ENCODE measurements at places on chromosomes 7 and 10.
A peak's percentile ranks its signal among the peaks of the same experiment; 100 is the strongest.

DNA sequence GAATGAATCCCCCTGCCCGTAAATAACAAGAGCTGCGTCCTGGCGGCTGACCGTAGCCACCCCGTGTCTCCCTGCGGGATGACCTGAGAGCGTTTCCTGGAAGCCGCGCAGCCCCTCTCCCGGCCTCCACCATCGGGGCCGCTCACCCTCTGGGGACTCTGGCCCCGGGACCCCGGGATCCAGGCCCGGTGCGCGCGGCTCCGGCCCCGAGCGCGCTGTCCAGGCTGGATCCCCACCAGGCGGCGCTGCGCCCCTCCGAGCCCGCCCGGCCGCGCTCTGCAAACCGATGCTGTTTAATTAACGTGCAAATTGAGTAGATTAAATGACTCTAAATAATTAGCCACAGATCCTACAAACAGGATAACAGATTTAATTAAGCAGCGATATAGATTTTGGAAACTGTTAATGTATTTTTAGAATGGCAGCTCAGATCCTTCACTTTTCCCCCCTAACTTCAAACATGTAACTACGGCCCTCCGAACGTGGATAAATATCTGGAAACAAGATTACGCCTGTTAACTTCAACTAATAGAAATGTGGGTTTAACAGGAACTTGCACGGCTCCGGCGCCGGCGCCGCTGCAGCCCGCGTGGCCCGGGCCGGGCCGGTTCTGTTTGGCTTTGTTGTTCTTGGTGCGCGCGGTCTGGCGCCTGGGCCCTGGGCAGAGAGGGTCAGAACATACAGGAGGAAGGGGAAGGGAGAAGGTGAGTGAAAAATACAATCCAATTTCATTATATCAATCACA, 7.1 kb upstream of the UNCX start:
- H3K36me3 ChIP-seq = no peaks in the 10 kb centered on the region
- peaks cover 100% of the 10 kb centered on the region for H3K27me3 ChIP-seq
- no peak for DNase-seq
- no peak overlapping the region for H3K27ac ChIP-seq
- H3K4me1 ChIP-seq = peaks cover 20% of the 10 kb centered on the region

DNA sequence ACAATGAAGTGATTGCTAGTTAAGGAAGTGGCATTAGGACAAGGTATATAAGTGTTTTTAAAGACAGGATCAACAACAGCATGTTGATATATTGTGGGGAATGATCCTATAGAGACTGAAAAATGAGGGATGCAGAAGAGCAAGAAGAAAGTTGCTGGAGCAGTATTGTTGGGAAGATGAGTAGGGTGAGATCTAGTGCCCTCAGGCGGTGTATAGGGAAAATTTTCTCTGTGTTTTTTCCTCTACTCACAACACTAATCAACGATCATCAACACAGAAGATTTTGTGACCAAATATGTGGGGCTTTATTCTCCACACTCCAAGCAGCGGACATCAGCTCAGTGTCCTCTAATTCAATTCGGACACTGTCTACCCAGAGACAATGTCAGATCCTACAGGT, 9.6 kb upstream of the PTTG1IP2 start:
- H3K36me3 ChIP-seq = no peaks in the 10 kb centered on the region
- peaks cover 14% of the 10 kb centered on the region for H3K4me1 ChIP-seq
- no peak for DNase-seq
- no peak overlapping the region for H3K27ac ChIP-seq
- no peak overlapping the region for H3K4me3 ChIP-seq

GRCh38 chr10:88974012-88974411, 16.6 kb upstream of the FAS start:
- peaks cover 25% of the 10 kb centered on the region for H3K4me1 ChIP-seq
- H3K27ac ChIP-seq = peak overlapping the region; percentile 73

- DNase-seq = no peak
- no peaks in the 10 kb centered on the region for H3K36me3 ChIP-seq
- H3K4me3 ChIP-seq = no peak overlapping the region
Measured at GRCh38 chr7:131543298-131543697, 13.1 kb downstream of the PODXL start.

DNA sequence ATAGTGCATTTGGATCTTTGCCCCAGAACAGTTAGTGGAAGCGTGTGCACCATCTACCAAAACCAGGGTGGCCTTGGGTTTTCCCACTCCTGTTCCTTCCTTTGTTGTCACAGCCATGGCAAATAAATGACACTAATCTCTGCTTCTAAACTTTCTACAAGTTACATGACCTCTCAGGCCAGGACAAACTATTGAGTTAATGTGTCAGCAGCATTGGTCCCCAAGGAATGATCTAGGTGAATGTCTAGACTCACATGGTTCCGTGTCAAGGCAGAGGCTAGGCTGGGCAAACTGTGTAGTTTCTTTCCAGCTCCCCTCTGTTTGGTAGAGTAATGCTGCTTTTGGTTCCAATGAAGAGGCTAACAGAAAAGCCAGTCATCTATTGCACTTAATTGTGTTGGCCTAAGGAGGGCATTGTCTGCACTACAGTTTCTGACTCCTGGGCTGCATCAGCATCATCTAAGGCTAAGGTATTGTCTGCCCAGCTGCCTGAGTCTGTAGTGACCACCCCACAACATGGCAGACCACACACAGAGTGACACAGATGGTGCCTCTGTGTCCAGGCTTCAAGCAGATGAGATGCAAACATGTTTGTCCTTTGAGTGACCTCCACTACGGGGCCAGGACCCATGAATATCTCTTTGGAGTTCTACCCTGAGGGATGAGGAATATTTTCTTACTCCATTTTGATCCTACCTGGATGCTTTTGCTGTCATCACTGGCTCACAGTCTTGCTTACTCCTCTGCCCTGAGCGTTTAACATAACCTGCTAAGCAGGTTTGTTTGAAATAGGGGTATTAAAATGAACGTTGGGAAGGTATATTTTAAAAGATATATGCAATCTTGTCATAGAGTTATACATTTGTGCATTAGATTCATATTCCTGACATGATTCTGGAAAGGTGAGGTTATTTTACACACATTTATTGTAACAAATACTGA, 1.7 kb downstream of the CYP3A4 start:
- no peaks in the 10 kb centered on the region for H3K4me1 ChIP-seq
- H3K36me3 ChIP-seq = no peaks in the 10 kb centered on the region
- no peaks in the 10 kb centered on the region for H3K27me3 ChIP-seq
- no peak overlapping the region for H3K27ac ChIP-seq
- H3K4me3 ChIP-seq = no peak overlapping the region
- no peak for DNase-seq

- H3K36me3 ChIP-seq = peaks cover 39% of the 10 kb centered on the region
- no peak overlapping the region for H3K27ac ChIP-seq
- no peak for DNase-seq
- no peaks in the 10 kb centered on the region for H3K27me3 ChIP-seq
- no peak overlapping the region for H3K4me3 ChIP-seq
Measured at GRCh38 chr7:151032936-151033863, 5.0 kb downstream of the ABCB8 start.

DNA sequence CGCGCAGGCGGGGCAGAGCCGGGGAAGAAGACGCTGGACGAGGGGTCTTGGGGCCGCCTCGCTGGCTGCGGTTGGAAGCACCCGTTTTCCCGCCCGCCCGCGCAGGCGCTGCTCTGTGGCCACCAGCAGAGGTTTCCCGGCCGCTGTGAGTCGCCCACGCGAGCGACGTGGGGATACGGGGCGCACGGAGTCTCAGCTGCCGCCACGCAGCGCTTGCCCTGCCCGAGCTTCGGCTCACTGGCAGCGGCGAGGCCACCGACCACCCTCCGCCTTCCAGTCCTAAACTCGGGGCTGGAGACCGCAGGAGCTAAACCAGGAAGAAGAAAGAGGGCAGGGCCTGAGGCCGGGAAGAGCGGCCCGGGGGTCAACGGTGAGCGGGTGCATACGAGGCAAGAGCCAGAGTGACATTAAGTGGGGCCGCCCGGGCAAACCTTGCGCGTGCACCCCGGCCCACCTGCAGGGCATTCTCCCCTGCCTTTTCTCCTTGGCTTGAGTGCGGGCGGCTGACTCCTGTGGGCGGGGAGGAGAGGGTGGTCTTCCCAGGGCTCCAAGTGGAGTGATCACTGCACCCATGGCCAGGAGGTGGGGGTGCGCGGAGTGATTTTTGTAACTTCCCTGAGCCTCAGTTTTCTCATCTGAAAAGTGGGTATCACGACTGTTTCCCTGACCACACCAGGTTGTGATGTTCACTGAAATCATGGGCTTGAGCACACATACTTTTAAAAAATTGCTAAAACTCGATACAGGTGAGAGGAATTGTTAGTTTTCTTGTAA, 7.1 kb upstream of the EMX2 start:
- no peaks in the 10 kb centered on the region for H3K36me3 ChIP-seq
- H3K27ac ChIP-seq = no peak overlapping the region
- H3K27me3 ChIP-seq = peaks cover 100% of the 10 kb centered on the region
- peaks cover 32% of the 10 kb centered on the region for H3K4me1 ChIP-seq
- H3K4me3 ChIP-seq = peak overlapping the region; percentile 57

DNA sequence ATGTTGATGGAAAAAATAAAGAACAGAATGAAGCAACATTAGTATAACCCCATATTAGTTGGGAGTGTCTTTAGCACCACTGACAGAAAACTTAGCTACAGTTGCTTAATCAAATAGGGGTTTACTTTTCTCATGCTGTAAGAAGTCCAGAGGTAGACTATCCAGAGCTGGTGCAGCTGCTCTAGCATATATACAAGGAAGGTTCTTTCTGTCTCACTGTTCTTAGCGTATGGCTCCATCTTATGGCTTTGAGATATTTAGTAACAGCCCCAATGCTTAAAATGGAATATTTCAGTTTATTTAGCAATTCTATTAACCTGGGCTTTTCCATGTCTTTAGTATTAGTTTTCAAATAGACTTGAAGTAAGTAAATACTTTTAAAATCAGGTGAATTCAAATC, 15.2 kb upstream of the WNT2 start:
- no peaks in the 10 kb centered on the region for H3K4me1 ChIP-seq
- H3K27me3 ChIP-seq = no peaks in the 10 kb centered on the region
- H3K4me3 ChIP-seq = no peak overlapping the region
- no peak for DNase-seq

DNA sequence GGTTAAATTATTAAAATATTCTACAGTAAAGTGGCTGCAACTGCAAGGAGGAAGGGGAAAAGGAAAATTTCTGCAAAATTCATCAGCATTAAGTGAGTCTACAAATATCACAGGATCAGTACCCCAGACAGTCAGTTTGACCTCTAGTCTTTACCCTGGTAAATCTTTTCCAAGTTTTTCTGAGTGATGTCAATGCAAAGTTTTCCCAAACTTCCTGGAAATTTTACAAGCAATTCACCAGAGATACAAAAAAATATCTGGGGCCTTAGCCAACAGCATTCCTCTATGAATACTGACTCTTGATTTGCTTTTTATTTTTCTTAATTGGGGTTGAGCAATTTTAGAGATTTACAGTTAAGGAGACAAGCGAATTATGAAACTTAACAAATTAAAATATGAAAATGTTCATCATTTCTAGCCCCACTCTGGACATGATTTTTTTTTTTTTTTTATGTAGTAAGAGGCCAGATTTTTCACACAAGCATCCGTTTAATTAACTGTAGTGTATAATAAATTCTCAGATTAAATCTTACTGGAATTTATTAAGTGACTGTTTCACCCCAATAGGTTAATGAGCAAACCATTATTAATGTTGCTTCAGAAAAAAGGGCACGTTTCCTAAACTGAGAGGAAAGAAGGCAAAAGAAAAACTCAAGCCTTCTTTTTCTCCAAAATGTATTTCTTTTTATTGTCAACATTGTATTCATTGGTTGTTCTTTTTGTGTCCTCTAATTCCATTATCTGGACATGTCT, 539.5 kb upstream of the FZD8 start:
- no peak for DNase-seq
- peak overlapping the region; percentile 33 for H3K4me3 ChIP-seq
- no peaks in the 10 kb centered on the region for H3K36me3 ChIP-seq
- no peaks in the 10 kb centered on the region for H3K27me3 ChIP-seq
- peaks cover 23% of the 10 kb centered on the region for H3K4me1 ChIP-seq
- H3K27ac ChIP-seq = peak overlapping the region; percentile 62

DNA sequence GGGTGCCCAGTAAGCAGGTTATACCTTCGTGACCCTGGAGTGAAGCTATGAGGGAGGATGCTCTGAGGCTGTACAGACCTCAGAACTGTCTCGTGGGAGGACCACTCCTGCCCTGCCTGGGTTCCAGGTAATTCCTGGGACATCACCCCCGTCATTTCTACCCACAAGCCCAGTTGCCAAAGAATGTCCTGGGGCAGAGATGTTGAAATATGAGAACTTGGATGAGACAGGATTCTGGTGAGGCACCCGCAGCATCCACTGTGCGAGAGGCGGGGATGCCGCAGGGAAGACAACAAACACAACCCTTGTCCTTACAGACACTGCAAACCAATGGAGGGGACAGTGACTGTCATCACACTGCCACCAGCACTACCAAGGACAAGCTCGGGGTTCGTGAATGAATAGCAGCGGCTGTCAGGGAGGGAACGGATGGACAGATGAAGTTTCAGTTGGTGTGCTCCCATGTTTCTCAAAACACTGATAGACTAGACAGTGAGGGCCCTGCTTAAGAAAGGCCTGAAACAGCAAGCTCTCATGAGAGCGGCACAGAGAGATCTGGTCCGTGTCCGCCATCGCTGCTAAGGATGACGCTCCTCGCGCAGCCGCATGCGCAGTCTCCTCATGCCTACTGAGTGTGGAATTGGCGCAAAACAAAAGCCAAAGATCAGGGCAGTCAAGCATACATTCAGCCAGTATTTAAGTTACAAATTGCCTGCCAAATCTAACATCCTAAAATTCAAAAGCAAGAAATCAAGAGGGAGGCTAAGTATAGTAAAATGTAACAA, 82.0 kb upstream of the RHEB start:
- H3K27me3 ChIP-seq = no peaks in the 10 kb centered on the region
- H3K27ac ChIP-seq = no peak overlapping the region

- no peaks in the 10 kb centered on the region for H3K27me3 ChIP-seq
- no peaks in the 10 kb centered on the region for H3K4me1 ChIP-seq
- H3K27ac ChIP-seq = no peak overlapping the region
- H3K36me3 ChIP-seq = no peaks in the 10 kb centered on the region
- DNase-seq = peak; percentile 38
- H3K4me3 ChIP-seq = no peak overlapping the region
Measured at GRCh38 chr10:15585303-15585715, 134.4 kb downstream of the ITGA8 start.

- no peaks in the 10 kb centered on the region for H3K27me3 ChIP-seq
- H3K36me3 ChIP-seq = peaks cover 59% of the 10 kb centered on the region
- no peaks in the 10 kb centered on the region for H3K4me1 ChIP-seq
- no peak overlapping the region for H3K27ac ChIP-seq
- DNase-seq = peak; percentile 5
Measured at GRCh38 chr10:132707776-132708171, 78.2 kb downstream of the NKX6-2 start.

Data from left ventricle myocardium inferior (tissue), 1 donor.